Lung (tissue), 17 donors: ENCODE measurements at places on chromosomes 16 and 17. TPM values are rescaled to one million over a fixed set of nuclear protein-coding genes. Genes with fewer than 3 reads are reported as not detected.

DNA sequence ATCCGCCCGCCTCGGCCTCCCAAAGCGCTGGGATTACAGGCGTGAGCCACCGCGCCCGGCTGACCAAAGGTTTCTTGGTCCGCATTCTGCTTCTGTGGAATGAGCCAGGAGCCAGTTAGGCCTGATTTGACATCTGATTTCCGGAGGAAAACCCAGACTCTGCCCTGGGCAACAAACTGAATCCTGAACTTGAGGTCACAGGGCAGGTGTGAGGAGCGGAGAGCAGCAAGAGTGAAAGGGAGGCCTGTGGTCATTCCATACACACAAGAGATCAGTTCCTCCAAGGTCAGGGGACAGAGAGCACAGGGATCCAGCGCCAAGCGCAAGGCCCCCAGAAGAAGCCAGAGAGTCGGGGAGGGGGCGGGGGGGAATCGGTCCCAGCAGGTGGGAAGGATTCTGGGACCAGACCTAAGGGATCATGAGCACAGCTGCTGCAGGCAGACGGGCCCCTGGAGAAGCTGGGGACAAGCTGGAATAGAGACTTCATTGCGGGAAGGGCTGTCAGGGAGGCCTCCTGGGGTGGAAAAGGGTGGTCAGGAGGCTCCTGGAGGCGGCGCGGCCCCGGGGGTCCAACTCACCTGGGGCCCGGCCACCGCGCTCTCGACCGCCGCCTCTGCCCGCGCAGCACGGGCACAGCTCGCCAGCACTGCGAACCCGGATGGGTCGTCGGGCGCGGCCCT is 436 bp downstream of the SHPK start:
- H3K27me3 ChIP-seq: no peaks in the 10 kb centered on the region
- peak overlapping the region; percentile 81 for H3K27ac ChIP-seq

- H3K36me3 ChIP-seq: peaks cover 23% of the 10 kb centered on the region
- no peak for DNase-seq
- H3K27ac ChIP-seq: peak overlapping the region; percentile 90
Observed at GRCh38 chr17:4938688-4939545, 929 bp downstream of the SLC25A11 start.

GRCh38 chr17:1029196-1029921 is 32.4 kb downstream of the TIMM22 start:
- H3K36me3 ChIP-seq: no peaks in the 10 kb centered on the region
- H3K27me3 ChIP-seq: no peaks in the 10 kb centered on the region
- no peak overlapping the region for H3K27ac ChIP-seq
- peaks cover 3% of the 10 kb centered on the region for H3K4me1 ChIP-seq

- no peak for DNase-seq
- peaks cover 12% of the 10 kb centered on the region for H3K36me3 ChIP-seq
- no peaks in the 10 kb centered on the region for H3K4me1 ChIP-seq
- H3K27me3 ChIP-seq: no peaks in the 10 kb centered on the region
Observed at GRCh38 chr16:27706156-27706865, 156.4 kb downstream of the KATNIP start.

DNA sequence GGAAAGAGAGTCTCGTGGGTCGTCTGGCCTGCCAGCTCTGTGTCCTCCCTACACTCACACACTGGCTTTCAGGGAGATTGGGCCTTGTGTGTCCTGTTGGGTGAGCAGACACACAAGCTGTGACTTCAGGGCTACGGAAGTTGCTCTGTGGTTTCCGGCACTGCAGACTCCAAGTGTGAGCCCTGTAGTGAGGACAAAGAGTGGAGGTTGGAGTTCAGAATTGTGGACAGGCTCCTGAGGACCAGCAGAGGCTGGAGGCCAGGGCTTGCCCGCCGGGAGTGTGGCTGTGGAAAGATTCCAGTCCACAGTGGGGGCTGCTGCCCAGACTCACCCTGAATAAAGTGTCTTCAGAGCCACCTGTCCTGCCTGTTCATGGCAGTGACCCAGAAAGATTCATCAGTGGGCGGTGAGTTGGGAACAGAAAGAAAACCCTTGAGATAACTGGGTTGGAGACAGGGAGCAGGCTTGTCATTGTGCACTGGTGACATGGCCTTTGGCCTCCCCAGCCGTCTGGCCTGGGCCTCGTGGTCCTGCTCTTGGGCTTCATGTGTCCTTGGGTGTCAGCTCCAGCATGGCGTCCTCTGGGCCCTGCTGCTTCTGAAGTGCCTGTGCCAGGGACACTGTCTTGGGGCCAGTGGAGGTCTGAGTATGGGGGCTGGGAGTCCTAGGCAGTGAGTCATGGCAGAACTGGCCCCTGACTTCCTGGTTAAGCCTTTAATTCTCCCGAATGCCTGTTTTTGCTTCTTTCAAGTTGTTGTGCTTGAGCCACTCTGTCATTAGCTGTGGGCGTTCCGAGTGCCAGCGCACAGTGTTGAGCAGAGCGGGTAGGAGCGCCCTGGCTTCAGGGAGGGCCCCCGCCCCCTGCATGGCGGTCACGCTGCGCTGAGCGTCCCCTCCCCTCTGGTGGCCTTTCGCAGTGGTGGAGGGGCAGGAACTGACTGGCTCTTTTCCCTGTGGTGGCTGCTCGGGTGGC is 19.9 kb upstream of the ZNF750 start:
- no peak overlapping the region for H3K4me3 ChIP-seq
- no peak for DNase-seq
- H3K4me1 ChIP-seq: no peaks in the 10 kb centered on the region

DNA sequence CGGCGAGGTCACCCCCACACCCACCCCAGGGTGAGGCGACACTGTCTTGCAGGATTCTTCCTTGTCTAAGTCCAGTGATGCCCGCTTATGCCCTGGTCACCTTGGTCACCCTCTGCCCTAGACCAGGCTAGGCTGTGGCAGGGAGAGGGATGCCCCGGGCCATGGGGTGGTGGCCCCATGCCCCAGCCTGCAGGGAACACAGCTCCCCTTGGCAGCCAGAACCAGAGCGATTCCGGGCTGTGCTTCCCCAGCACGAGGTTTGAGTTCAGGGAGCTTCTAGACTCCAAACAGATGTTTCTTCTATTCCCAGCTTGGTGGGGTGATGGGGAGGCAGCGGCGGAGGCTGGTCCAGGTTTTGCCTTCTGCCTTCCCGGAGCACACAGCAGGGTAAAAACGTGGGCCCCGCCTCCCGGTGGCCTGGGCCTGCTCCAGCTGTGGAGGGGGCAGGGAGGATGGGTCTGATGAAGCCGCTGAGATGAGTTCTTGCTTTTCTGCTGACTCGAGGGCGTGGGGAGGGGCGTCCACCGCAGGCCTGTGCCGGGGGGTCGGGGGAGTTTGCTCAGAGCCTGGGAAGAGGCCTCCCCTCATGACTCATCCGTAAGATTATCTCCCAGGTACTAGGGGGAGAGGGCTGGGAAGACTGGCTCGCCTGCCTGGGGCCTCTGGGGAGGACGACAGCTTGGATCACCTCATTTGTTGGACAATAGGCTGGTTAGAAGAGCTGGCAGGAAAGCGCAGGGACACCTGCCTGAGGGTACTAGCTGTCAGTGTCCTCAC is 15.4 kb downstream of the SMTNL2 start:
- H3K36me3 ChIP-seq: no peaks in the 10 kb centered on the region
- H3K4me3 ChIP-seq: no peak overlapping the region

DNA sequence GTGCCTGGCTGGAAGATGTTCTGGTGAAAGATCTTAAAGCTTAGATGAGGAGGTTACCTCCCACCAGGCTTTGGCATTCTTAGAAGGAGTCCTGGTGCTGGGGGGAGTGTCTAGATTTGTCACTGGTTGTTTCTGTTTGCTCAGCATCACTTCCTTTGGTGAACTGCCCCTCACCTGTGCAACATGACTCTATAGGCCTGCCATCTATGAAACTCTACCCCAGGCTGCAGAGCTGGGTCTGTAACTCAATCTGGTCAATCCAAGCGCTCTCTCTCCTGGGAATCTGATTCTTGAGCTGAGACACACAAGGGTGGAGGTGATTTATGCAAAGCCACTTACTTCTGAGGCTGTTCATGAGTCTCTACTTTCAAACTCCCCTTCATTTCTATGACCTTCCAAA is 399.4 kb downstream of the NPIPA7 start:
- no peak for DNase-seq
- no peaks in the 10 kb centered on the region for H3K36me3 ChIP-seq
- no peaks in the 10 kb centered on the region for H3K4me1 ChIP-seq

DNA sequence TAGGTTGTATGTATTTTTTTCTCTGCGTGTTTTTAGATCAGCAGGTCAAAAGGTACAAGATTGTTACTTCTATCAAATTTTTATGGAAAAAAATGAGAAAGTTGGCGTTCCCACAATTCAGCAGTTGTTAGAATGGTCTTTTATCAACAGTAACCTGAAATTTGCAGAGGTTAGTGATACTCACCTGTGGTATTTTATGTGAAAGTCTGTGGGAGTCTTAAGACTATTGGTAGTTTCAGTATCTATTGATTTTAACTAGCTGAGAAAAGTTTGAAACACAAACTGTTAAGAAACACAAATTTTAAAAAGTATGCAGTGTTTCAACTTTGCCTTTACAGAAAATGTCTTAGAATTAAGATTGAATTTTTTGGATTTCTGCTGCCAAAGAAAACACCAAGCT is 49.6 kb downstream of the CYLD start:
- no peak overlapping the region for H3K27ac ChIP-seq
- H3K4me1 ChIP-seq: no peaks in the 10 kb centered on the region

- no peaks in the 10 kb centered on the region for H3K36me3 ChIP-seq
- H3K4me1 ChIP-seq: no peaks in the 10 kb centered on the region
- H3K27me3 ChIP-seq: no peaks in the 10 kb centered on the region
- no peak overlapping the region for H3K4me3 ChIP-seq
Observed at GRCh38 chr17:72556944-72557826, 436.4 kb downstream of the SOX9 start.

DNA sequence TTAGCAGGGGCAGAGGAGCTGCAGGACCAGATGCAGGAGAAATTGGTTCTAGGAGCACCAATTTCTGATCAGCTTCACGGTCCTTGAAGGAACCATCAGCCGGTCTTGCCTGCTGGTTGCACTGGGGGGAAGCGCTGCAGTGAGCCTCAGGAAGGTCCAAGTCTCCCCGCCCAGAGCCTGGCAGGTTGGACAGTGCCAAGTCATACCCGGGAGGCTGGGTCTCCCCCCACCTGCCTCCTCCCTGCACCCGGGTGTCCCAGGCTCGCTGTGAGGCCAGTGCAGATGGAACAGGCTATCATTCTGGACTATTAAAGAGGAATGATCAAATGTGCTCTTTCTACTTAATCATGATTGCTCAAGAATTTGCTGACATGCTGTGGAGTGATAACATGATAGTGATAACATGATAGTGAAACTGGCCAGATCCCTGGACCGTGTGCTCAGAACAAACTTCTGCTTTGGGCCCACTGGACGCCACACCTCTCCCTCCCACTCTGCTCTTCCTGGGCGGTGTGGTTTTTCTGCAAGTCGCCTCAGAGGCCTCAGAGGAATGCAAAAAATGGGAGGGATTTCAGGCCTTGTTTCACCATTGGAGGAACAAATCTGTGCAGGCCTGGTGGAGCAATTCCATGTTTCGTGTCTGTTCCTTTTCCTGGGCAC is 236.0 kb downstream of the IRF8 start:
- H3K27me3 ChIP-seq: no peaks in the 10 kb centered on the region
- H3K4me1 ChIP-seq: no peaks in the 10 kb centered on the region
- H3K36me3 ChIP-seq: no peaks in the 10 kb centered on the region
- no peak for DNase-seq

GRCh38 chr17:17103160-17103559 is 60.9 kb downstream of the MPRIP start:
- H3K4me3 ChIP-seq: no peak overlapping the region
- H3K27me3 ChIP-seq: no peaks in the 10 kb centered on the region
- peak; percentile 43 for DNase-seq
- peaks cover 5% of the 10 kb centered on the region for H3K36me3 ChIP-seq

GRCh38 chr16:70496513-70496912 is 26.8 kb downstream of the COG4 start:
- H3K27ac ChIP-seq: no peak overlapping the region
- H3K4me1 ChIP-seq: no peaks in the 10 kb centered on the region
- no peaks in the 10 kb centered on the region for H3K27me3 ChIP-seq

DNA sequence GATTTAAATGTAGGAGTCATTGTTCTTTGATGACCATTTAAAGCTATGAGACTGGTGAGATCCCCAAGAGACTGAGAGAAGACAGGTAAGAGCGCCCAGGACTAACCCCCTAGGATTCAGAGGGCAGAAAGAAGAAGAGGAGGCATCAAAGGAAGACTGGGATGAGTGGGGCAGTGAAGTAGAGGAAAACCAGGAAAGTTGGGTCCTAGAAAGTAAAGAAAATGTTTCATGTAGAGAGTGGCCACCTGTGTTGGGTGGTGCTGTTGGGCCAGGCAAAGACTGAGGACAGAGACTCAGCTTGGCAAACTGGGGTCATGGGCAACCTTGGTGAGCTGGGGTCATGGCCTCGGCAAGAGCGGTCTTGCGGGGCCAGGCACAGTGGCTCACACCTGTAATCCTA is 1.3 kb upstream of the HAP1 start:
- H3K4me1 ChIP-seq: peaks cover 6% of the 10 kb centered on the region
- no peak for DNase-seq
- H3K36me3 ChIP-seq: no peaks in the 10 kb centered on the region
- H3K27me3 ChIP-seq: peaks cover 54% of the 10 kb centered on the region
- no peak overlapping the region for H3K4me3 ChIP-seq

DNA sequence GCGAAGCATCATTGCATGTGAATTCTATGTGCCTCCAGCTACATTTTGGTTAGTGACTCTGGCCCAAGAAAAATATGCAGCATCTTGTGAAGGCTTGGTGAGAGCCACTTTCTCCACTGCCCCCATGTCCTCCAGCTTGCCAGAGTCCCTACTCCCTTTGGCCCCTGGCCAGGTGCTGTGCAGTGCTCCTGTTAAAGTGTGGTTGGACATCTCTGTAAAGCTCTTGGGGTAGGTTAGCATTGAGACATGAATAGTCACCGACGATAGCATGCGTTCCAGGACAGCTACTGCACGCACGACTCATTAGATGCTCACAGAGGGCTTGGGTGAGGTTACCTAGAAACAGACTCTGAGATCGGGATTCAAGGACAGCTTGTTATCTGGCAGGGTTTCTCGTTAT is 48.6 kb downstream of the FOXL1 start:
- H3K4me1 ChIP-seq: no peaks in the 10 kb centered on the region
- no peak for DNase-seq
- no peaks in the 10 kb centered on the region for H3K27me3 ChIP-seq
- no peak overlapping the region for H3K4me3 ChIP-seq

GRCh38 chr17:7803981-7804380 is 30.0 kb upstream of the KDM6B start:
- no peak overlapping the region for H3K4me3 ChIP-seq
- H3K27ac ChIP-seq: no peak overlapping the region
- H3K27me3 ChIP-seq: no peaks in the 10 kb centered on the region
- peak; percentile 63 for DNase-seq

DNA sequence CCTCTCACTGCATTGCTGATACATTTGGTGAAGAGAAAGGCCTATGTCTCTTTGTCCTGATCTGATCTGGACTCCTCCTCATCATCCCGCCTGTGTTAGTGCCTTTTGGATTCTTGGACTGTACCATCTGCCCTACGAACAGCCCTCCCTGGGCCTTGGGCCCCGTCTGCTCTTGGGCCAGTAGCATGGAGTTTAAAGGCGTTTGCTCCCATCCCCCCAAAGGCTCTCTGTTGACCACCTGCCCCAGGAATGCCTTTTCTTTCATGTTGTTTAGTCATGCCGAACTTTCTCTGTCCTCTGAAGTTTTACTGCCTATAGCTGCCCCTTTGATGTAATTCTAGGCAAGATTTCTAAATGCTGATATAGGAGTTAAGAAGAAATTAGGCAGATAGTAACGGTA is 30.9 kb upstream of the MEAK7 start:
- DNase-seq: no peak
- H3K27ac ChIP-seq: no peak overlapping the region
- no peak overlapping the region for H3K4me3 ChIP-seq
- H3K4me1 ChIP-seq: peaks cover 16% of the 10 kb centered on the region

The PYY gene
- total RNA-seq: 0.25 TPM

The CA10 gene
- 0.17 TPM for total RNA-seq

The ZP2 gene
- 0.17 TPM for total RNA-seq

The PPM1E gene
- total RNA-seq: 1.3 TPM

The STH gene
- not detected for total RNA-seq

The ABCA10 gene
- 3.5 TPM for total RNA-seq

The TPSD1 gene
- total RNA-seq: not detected

The GFAP gene
- 0.25 TPM for total RNA-seq
